ENCODE measurements at places on chromosomes 4 and X.

GRCh38 chrX:56025872-56026571 lies 206.1 kb upstream of the KLF8 start:
- DNase-seq = no peak

GRCh38 chr4:108902769-108903168 lies 139.9 kb upstream of the ETNPPL start:
- DNase-seq = no peak

DNA sequence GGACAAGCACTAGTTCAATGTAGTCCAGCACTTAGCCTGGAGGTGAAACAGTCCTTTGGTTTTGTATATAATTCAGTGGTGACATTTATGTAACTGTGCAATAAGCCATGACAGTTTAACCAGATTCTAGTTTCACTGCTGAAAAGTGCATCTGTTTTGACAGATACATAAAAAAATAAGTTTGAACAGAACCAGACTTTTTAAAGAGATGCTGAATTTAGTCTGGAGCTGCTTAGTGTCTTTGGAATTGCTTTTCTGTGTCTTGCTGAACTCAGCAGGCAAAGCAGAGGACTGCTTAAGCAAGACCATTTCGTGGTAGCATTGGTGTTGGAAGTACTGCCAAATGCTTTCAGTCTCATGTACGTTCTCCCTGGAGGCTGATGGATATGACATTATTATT lies 393.5 kb downstream of the MAPK10 start:
- no peak for DNase-seq

DNA sequence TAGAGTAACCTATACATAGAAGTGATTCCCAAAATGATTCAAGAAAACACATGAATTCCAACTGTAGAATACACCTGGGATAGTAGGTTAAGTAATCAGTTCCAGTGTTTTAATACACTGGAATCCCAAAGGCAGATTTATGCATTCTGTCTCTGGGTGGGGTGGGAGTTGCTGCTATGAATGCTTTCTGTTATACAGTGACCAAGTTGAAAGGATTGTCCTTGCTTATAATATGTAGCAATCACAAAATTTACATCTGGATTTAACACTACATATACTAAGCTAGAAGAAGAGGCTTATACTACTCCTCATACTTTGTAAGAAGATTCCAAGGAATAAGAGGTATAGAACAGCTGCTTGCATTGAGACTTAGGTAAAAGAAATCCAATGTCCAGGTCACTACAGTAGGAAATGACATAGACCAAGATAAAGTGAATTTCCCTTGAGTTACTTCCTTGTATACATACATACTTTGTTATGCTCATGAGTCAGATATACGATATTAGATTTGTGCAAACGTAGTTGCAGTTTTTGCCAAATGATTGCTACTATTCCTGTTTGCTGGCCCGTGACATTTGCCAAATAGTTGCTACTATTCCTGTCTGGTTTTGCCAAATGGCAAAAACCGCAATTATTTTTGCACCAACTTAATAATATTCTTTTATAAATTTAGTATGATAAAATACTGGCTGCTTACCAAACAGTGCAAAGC lies 210.5 kb upstream of the DIAPH2 start:
- no peak for DNase-seq

GRCh38 chr4:46992338-46992737 lies 1.0 kb downstream of the GABRA4 start:
- no peak for DNase-seq

DNA sequence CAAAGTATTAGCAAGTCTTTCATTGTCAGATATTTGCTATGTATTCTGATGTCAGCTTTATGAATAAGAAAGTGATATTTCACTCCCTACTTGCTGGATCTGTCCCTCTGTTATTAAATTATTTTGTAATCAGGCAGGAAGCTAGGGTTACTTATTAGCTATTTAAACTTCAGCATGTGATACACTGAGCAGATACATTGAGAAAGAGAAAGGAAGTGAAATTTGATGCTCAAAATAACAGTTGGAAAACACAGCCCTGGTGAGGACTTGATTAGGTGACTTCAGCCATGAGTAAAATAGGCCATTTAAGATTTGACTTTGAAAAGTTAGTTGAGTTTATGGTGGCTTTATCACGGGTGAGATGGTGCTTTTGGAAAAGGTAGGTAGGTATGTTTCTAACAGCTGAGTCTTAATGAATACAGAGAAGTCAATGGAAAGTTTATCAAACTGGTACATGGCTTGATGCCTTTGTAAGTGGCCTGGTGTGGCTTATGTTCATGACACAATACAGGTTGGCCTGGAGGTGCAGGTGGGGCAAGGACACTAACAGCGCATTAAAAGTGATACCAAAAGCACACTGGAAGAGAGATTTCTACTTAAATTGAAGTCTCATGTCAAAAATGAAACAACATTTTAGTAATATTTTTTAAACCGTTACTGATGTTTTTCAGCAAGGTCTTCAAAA lies 321.2 kb upstream of the SPOCK3 start:
- no peak for DNase-seq

DNA sequence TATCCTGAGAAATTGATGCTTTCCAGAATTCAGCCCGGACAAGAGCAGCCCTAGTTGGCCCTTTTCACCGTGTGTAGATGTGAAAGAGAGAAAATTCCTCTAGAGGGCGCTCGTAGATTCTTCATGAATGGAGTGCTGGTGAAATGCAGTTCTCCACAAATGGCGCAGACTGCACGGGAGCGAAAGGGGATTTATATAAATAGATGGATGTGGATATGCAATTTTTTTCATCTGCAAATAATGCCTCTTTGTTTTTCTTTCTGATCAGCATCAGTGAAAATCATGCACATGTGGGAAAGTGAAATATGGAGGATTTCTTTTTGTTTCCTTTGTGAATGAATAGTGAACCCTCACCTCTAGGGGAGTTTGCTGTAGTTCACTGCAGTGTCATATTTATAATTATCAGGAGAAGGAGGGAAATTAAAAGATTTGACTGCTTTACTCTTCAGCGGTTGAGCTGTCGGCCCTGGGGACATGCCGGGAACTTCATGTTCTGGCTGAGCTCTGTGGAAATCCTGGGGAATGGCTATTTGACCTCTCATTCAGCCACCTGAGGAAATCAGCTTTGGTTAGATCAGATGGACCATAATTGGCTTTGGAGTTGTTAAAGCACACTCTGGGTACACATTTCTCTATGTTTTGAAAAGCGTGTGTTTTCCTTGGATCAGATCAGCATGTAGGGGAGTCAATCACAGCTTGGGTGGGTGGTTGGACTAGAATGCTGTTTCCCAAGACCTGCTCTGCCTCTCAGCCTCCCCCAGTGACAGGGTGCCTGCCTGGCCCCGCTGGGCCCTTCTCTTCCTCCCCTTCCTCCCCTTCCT lies 115.0 kb upstream of the SHISA3 start:
- DNase-seq = peak; percentile 49

GRCh38 chr4:70722199-70722791 lies 531 bp downstream of the RUFY3 start:
- no peak for DNase-seq

- no peak for DNase-seq
These were observed 1159.7 kb upstream of the PCDH7 start for GRCh38 chr4:29560452-29560851.

GRCh38 chr4:80362578-80363181 lies 27.1 kb downstream of the CFAP299 start:
- peak; percentile 45 for DNase-seq

GRCh38 chr4:126568652-126569570 lies 1063.8 kb upstream of the INTU start:
- no peak for DNase-seq

DNA sequence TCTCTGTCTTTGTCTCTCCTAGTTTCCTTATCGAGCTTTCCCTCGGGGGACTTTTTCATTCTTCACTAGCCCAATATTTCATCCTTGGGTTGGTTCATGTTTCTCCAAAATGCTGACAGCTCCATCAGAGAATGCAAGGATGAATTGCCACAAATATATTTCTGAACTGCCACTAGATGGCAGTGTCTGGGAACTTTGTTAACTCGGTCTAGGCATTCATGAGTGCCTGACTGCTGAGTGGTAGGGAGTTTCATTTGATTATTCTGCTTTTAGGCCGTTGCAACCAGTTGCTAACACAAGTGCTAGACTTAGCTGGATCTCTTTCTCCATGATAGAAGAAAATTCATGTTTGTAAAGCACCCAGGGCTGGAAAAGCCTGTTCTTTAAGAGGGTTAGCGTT lies 73.5 kb upstream of the RAP2C start:
- DNase-seq = no peak

- DNase-seq = no peak
These were observed 76.1 kb downstream of the FBXO8 start for GRCh38 chr4:174207367-174207766.

- no peak for DNase-seq
These were observed 176.7 kb downstream of the SLC39A8 start for GRCh38 chr4:102168580-102168979.

DNA sequence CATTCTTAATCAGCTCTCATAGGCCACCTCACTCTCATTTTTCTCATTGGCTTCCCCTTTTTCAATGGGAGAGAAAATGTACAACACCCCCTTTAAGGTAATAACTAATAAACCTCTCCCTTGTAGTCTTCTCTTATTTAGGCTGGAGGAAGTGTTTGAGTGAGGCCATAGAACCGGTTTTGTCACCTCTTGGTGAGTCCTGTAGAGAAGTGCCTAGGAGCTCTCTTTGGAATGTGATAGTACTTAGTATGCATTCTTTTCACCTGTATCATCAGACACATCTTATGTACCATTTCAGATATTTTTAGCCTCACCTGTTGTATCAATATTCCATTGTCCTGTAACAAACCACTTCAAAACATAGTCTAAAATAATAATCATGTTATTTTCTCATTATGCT lies 3.5 kb upstream of the TAB3 start:
- DNase-seq = no peak

GRCh38 chr4:123411514-123411913 lies 14.9 kb downstream of the SPRY1 start:
- no peak for DNase-seq

DNA sequence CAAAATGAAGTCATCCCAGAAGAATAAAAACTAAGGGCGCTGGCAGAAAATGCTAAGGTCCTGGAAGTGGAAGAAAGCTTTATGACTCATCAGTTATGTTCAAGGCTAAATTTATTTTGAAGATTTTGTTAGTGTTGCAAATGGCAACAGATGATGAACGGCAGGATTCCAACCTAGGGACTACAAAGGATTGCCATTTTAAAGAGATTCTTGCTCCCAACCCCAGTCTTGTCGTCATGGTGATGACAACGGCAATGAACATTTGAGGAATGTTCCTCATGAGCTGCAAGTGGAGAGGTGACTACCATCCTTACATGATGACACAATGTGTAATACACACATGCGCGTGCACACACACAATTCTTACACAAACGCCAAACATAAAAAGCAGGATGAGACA lies 54.4 kb upstream of the FTHL17 start:
- no peak for DNase-seq

DNA sequence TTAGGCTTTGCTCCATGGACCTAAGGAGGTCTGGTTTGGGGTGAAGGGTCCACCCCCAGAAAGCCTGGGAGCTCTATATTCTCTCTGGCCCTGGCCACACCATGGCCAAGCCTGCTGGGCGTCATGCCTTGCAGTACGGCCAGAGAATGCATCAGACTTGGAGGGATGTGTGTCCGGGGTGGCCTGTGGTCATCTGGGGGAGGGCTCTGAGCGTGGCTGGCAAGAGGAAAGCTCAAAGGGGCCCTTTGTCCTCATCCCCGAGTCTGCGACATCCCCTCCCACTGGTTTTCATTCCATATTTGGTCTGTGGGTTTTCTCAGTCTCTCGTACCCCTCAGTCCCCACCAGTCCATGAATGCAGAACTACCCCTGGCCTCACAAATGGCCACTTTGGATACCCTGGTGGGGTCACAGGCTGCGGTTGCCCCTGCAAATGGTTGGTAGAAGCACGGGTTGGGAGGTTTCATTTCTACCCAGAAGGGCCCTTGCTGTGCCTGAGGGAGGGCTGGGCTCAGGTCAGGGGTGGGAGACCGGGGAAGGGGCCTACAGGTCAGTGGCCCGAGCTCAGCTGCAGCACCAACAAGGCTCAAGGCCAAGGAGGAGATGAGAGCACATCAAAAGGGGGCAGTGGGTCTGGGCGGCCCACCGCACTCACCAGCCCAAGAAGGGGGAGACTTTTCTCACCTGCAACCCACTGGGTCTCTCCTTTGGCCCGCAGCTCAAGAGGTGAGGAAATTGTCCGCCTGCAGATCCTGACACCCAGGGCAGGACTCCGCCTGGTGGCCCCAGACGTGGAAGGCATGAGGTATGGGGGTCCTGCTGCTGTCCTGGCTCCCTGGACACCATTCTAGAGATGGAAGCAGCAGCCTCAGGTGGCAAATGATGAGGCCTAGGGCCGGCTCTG lies 30.2 kb downstream of the ZNF185 start:
- DNase-seq = no peak

DNA sequence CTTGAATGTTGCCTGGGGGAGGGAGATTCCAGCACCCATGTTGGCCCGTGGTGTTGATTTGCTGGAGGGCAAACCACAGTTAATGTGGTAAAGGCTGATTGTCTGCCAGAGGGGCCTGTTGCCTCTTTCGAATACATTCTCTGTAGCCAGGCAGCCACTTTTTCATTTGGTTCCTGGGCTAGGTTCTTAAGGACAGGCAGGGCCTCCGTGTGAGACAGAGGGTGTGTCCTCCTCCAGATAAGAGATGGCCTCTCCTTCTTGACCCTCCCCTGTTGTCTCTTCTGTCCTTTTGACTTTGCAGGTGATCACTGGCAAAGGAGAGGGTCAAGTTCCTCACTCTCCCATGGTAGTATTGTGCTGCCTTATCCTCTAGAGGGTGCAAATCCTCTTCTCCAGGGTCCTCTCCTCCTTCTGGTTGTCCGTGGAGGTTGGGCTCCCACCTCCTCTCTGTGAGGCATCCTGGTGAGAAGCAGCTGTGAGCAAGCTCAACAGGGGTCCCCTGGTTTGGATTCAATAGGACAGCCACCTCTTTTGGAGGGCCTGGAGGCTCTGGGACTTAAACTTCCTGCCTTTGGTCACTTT lies 44.9 kb downstream of the ZNF182 start:
- no peak for DNase-seq

GRCh38 chr4:98444371-98444770 lies 183.2 kb downstream of the RAP1GDS1 start:
- peak; percentile 63 for DNase-seq

GRCh38 chr4:158929939-158930638 lies 161.3 kb downstream of the FNIP2 start:
- DNase-seq = no peak

- DNase-seq = no peak
These were observed 51.5 kb upstream of the PPP3CA start for GRCh38 chr4:101398807-101399206.

- no peak for DNase-seq
These were observed 25.2 kb downstream of the LAS1L start for GRCh38 chrX:65509400-65509799.

- no peak for DNase-seq
These were observed 16.3 kb downstream of the L1CAM start for GRCh38 chrX:153869473-153870287.
